ENCODE measurements at places on chromosomes 2 and 18.

GRCh38 chr2:241312082-241312481 lies 3.4 kb downstream of the HDLBP start:
- no peak for DNase-seq

DNA sequence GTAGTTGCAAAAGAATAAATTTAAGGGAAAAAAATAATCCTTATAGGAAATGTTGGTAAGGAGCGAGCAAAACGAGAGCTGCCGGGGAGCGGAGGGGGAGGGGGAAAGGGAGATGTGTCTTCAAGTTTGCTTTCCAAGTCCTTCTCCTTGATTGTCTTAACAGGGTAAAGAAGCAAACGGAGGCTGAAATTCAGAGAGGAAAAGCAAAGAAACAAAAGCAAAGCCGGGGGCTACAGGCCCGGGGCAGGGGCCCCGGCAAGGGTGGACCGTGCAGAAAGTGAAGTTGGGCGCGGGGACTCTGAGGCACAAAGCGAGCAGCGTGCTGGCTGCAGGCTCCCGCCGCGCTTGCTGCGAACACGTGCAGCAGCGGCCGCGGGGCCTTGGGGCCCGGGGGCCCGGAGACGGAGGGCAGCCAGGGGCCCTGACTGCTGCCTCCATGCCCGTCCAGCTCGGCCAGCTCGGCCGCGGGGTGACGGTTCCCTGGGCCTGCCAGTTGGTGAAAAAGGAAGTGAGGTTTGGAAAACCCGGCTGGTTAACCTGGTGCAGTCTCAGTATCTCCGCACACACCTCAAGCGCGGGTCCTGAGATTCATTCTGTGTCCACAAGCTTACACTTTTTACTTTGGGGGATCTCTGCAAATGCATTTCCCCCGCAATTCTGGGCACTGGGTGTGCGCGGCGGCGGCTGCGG lies 4.1 kb downstream of the BCL11A start:
- no peak for DNase-seq

DNA sequence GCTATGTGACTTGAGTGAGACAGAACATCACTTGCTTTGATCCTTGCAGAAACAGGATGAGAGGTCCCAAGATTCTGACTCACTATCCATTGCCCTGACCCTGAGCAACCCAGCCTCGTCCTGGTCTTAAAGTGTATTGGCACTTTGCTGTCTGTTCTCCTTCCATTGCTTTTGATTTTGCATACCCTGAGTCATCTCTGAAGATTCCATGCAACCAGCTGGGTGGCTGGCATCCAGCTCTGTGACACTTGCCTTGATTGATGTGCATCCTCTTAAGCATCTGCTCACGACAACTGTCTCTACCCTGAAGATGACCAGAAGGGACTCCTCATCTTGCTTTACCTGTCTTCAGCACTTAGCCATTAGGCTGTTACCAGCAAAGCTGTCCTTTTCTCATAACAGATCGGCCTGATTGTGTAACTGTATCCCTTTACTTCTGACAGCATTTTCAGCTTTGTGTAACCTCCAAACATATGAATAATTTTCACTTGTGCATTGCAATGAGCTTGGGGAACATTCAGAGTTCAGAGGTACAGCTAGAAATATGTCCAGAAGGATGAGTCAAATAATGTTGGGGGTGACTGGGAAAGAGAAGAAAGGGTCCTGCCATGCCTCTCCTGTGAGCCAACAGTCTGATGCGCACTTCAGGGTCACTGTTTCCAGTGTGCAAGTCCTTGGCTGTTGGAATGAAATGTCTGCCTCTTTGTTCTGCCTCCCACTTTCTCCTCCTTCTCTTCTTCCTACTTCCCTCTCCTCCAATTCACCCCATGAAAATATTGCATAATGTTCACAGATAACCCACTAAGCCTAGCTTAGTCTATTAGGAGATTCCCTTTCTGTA lies 249.7 kb upstream of the OSR1 start:
- no peak for DNase-seq

DNA sequence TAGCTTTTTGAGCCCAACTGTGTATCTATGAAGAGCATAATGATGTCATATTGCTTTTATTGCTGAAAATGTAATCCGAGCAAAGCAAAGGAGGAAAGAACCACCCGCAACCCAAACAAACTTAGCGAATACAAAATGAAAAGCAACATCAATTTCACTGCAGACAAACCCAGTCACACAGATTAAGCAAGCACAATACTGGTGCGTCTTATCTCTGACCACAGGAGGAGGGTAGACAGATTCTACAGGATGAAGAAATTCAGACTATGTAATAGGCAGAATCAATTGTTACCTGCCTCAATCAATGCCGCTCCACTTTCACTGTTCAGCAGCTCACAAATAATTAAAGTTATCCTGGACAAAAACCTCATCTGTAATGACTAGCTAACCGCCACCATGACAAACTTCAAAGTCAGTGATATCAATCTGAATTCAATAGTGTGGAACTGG lies 115.5 kb upstream of the SP3 start:
- no peak for DNase-seq

- DNase-seq, result no peak
Observed at GRCh38 chr18:64398320-64398719, 249.4 kb upstream of the LINC00305 start.

GRCh38 chr18:79199691-79200374 lies 130.6 kb downstream of the ATP9B start:
- no peak for DNase-seq

GRCh38 chr2:127451981-127452380 lies 33.8 kb downstream of the PROC start:
- DNase-seq, result no peak

DNA sequence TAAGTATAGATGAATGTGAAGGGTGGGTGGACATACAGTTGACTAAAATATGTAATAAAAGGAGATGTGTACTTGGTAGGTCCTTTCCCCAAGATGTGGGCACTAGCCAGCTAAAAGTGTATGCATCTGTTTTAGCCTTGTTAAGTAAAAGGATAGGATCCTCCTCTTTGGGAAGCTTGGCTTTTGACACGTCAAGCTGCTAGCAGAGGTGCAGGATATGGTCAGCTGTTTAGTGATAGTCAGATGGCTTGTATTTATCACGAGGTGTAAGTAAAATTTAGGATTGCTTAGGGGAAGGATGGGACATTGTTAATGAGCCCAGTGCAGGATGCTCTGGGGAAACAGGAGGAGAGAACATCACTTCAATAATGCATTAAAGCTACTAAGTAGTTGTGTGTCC lies 1.5 kb downstream of the MFSD6 start:
- DNase-seq, result no peak

GRCh38 chr2:182818501-182818900 lies 47.9 kb downstream of the FRZB start:
- no peak for DNase-seq

- DNase-seq, result no peak
Observed at GRCh38 chr2:198525211-198525969, 721.0 kb downstream of the PLCL1 start.

GRCh38 chr2:43013821-43014345 lies 212.5 kb downstream of the ZFP36L2 start:
- DNase-seq, result no peak

DNA sequence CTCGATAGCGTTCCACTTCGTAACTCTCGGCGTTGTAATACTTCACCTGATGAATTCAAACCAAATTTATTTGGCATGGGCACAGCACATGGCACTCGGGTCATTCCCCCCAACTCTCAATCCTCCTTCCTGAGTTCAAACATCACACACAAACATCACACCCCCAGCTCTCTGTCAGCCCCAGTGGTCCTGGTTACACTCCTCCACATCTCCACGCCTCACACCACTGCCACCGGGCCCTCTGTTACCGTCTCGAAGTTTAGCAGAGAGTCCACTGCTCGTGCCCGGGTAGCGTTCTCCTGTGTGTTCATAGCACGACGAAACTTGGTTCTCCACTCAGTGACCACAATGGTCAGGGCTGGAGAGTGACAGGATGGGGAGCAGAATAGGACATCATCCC lies 4.6 kb downstream of the ABCB6 start:
- no peak for DNase-seq

DNA sequence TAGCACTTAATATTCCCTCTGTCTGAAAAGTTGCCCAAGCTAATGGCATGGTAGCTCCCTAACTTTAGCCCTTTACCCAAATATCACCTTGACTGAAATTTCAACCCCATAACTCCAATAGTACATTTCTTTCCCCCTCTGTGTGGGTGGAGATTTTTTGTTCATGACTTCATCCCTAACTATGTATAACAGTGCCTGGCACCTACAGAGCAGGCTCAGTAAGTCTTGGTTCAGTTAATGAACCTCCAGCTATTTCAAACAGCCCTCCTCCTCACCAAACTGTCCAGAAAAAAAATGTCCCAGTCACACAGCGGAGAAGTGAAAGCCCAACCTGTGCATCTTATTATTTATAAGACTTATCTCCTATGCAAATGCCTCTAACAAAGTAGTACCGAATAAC lies 18.6 kb downstream of the BUB1 start:
- DNase-seq, result no peak

- DNase-seq, result no peak
Observed at GRCh38 chr18:47779381-47779780, 151.1 kb downstream of the SMAD2 start.

- DNase-seq, result no peak
Observed at GRCh38 chr18:62829936-62830335, 114.6 kb downstream of the PHLPP1 start.

DNA sequence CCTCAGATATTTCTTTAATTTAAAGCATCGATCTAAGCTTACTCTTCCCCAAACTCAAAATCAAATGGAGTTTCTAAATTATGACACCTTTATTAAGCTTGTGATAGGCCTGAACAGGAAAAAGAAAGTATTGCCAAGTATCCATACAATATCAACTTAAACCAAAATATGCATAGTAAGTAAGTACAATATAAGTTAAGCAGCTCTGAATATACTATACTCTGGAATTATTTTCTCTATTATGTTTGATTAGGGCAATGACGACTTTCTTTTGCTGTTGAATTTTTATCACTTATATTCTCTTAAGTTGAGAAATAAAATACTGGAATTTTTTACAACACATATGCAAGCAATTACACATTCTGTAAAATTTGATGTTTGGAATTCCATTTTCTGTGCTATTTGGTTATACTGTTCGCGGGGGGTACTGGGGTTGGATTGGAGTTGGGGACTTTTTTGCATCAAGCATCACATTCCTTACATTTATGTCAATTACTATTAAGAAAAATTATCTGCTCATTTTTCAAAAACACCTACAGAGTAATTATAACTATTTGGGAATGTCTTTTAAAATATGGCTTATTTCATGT lies 2.2 kb downstream of the COL5A2 start:
- no peak for DNase-seq

- DNase-seq, result no peak
Observed at GRCh38 chr2:109238580-109238979, 109.6 kb downstream of the SH3RF3 start.

GRCh38 chr18:13658436-13659204 lies 67.7 kb downstream of the FAM210A start:
- DNase-seq, result no peak

- no peak for DNase-seq
Observed at GRCh38 chr18:45110577-45111501, 430.2 kb downstream of the SETBP1 start.

DNA sequence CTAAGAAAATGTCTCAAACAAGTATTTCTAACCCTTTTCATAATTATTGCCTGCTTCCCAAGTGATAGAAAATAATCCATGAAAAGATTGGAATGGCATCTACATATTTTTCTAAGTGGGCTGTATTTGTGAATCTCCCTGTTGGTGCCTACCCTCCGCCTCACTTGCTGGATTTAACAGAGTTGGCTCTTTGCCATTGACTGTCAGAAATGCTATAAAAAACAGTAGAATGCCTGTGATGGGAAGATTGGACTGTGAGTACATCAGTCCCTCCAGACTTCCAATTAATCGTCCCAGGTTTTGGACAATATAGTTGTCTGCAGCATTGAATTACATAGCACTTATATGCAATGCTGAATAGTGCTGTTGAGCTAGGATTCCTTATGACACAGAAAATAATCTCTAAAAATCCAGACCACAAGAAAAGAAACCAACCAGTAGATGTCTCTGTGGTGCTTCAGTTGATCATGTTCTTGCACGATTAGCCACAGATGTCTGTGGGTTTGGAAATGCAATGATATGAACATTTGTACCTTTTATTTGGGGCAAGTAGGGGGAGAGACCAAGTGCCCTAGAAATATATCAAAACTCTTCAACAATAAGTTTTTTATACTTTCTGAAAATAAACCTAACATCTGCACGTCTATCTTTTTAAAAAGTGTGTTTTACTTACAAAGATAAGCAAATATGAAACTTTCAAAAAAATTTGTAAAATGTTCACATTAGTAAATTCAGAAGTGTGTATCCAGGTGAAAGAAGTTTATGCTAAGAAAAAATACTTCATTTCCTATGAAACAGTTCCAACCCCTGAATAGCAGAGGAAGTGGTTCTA lies 88.5 kb downstream of the DYNAP start:
- no peak for DNase-seq

DNA sequence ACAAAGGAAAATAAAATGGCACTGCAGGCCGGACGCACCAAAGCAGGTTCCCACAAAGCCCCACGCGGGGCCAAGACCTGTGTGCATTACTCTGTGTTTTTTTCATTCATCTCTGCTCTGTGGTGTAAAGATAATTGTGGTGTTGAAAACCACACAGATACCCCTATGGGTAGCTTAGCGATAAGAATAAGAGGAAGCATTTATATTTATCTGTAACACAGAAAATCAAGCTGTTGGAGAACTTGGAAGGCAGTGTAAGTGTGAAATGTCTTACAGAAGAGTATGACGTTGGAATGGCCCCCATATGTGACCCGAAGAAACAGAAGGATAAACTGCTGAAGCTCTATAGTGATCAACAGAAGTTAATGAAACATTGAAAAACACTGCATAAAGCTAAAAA lies 20.3 kb upstream of the MARCO start:
- DNase-seq, result no peak

GRCh38 chr18:23859466-23860336 lies 154.9 kb upstream of the TTC39C start:
- DNase-seq, result no peak

DNA sequence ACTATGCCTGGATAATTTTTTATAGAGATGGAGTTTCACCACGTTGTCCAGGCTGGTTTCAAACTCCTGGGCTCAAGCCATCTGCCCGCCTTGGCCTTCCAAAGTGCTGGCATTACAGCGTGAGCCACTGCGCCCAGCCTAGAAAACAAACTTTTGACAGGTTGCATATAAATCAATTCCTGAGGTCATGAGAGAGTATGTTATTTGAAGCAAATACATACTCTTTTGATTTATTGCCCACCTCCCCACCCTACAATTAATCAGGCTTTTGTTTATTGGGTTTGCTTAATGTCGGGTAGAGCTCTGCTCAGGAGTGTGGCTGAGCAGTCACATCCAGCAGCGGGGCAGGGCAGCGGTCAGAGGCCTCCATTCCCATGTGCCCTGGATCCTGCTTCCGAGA lies 37.9 kb upstream of the ASB1 start:
- no peak for DNase-seq

DNA sequence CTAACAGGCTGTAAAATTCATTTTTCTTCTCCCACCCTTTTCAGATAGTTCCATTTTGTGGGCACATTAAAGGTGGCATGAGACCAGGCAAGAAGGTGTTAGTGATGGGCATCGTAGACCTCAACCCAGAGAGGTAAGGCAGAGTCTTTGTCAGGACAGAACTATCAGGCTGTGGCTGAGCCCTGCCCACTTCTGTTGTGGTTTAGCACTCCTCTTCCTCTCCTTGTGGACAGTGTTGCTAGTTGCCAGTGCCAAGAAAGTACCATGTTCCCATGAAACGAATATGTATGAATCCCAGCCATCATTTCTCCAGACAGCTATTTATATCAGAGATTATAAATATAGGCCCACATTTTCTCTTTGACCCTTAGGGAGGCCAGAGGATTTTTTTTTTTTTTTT lies 1.6 kb downstream of the LGALSL start:
- no peak for DNase-seq

All from stimulated activated CD8-positive, alpha-beta memory T cell treated with anti-CD3 and anti-CD28 coated beads, Interleukin-15, amount 100 ng/mL, for 48 hours (primary cell).